ENCODE measurements at places on chromosomes 11 and 22.

DNA sequence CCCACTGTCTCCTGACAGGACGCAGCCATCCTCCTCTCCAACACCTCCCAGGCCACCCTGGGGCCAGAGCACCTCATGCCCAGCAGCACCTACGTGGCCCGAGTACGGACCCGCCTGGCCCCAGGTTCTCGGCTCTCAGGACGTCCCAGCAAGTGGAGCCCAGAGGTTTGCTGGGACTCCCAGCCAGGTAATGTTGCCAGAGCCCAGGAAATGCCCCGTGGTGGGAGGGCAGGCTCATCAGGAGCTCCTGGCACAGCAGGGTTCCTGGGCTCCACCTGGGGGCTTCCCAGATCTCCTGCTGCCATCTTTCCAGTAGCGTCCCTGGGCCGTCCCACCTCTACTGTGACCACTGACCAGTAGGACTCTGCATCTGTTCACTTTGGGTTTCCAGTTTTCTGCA lies 16.2 kb downstream of the CSF2RB start:
- no peak for DNase-seq

- DNase-seq, result no peak
Measured at GRCh38 chr11:75273411-75274391, 33.1 kb downstream of the TPBGL start.

DNA sequence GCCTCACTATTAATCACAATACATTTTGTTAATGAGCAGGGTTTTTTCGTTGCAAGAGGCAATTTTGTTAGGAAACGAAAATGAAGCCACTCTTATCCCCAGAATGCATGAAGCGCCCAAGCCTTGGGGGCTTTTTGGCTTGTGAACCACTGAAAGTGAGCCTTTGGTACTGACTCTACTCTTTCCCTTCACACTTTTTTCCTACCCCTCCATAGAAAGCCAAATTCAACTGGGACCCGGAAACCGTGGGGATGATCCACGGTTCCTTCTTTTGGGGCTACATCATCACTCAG lies 4.8 kb downstream of the SLC17A6 start:
- DNase-seq, result no peak

- DNase-seq, result no peak
Measured at GRCh38 chr11:120649316-120649715, 137.8 kb downstream of the GRIK4 start.

DNA sequence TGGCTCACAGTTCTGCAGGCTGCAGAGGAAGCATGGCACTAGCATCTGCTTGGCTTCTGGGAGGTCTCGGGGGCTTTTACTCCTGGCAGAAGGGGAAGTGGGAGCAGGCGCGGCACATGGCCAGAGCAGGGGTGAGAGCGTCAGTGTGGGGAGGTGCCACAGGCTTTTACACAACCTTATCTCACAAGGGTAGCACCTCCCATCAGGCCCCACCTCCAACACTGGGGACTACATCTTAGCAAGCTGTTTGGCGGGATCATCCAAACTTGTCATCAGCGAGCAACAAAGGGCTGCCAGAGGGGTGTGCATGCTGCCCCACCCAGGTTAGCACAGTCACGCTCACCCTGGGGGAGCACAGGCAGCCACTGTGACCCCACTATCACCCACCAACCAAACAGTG lies 18.9 kb upstream of the YPEL1 start:
- no peak for DNase-seq

DNA sequence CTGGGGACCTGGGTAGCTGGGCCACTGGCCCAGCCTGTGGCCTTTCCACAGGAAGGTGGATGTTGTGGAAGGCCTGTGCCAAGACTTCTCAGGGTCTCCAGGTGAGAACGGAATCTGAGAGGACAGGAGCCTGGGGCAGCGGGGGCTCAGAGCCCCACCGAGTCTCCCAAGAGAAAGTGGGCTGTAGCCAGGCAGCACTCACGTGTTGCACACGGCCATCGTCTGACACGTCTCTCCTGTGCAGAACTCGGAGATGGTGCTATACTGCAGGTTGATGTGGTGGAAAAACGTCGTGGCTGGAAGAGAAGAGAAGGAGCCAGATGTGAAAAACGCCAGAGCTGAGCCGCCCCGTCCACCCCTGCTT lies 6.4 kb downstream of the MOB2 start:
- DNase-seq, result no peak

DNA sequence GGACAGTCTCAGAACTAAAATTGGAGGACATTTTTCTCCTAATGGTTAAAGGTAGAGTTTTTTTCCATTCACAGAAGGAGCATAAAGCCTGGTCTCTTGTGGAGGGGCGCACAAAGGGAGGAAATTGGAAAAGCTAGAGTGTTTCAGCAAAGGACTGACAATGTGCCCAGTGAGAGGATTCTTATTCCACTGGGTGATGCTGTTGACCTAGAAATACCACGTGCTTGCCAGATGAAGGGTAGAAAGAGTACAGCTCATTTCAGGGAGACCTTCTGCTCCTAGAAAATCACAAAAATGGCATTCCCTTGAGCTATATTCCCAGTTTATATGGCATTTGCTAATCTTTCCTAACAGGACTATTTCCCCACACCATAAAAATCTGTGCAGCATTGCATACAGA lies 21.1 kb downstream of the MS4A6E start:
- no peak for DNase-seq

DNA sequence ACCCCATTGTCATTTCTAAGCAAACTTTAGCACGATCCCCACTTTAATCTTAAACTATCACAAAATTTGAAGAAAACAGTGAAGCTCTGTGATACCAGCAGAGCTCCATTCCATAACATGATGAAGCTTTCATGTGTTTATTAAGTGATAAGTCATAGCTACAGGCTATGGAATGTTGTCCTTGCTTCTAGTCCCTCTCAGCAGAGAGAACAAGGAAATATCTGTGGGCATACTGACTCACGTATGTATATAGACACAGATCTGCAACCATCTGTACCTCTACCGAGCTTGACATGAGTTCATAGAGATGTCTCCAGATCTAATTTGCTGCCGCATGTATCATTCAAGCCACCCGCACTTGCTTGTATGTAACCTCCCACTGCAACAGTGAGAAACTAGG lies 588.9 kb downstream of the ETS1 start:
- DNase-seq, result no peak

GRCh38 chr11:45154276-45154675 lies 7.8 kb downstream of the PRDM11 start:
- DNase-seq, result no peak

GRCh38 chr22:30486118-30486517 lies 14.3 kb upstream of the SEC14L3 start:
- no peak for DNase-seq

DNA sequence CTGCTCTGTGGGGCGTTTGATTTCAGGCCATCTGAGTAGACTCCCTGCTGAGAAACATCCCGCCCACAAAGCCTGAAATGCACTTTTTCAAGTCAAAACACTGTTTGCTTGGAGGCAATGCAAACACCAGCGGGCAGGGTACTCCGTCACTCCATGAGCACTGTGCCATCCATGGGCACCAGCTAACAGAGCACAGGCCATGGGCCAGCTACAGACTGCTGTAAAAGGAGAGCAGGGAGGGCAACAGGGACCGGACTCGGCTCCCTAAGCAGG lies 16.6 kb upstream of the EFCAB6 start:
- DNase-seq, result no peak

- DNase-seq, result no peak
Measured at GRCh38 chr11:91373497-91373896, 851.1 kb upstream of the FAT3 start.

DNA sequence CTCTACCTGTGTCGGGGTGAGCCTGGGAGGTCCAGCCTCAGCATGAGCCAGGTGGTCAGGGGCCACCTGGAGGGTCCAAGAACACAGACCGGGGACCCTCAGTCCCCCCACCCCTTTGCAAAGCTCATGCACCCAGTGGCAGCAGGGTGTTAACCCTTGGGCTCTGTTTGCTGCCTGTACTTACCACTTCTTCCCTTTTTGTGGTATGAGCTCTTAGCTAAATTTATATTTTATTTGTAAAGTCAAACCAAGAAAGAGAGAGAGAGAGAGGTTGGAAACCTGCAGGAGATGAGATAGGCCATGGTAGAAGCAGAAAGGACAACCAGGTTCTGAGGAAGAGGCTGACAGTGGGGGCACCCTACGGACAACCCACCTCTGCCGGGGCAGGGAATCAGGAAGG lies 29.9 kb downstream of the IL10RA start:
- DNase-seq, result no peak

GRCh38 chr11:30917859-30918478 lies 331.8 kb upstream of the MPPED2 start:
- DNase-seq, result peak; percentile 30

DNA sequence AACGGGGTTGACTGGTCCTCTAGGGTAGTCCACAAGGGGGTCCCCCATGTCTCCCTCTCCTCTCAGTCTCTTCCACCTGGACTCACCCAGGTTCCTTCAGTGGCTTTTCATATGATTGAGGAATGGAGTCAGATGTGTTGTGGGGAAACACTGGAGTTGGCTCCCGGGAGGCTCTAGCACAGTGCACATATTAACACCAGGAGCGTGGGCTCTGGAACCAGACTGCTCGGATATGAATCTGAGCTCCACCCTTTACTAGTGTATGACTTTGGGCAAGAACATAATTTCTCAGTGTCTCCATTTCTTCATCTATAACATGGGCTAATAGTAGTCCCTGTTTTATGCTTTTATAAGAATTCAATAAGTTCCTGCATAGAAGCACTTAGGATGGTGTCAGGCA lies 157.0 kb downstream of the GRIK4 start:
- no peak for DNase-seq

GRCh38 chr11:93694557-93694956 lies 33.1 kb downstream of the CEP295 start:
- no peak for DNase-seq

- DNase-seq, result no peak
Measured at GRCh38 chr11:77345621-77346020, 44.1 kb upstream of the GDPD4 start.

DNA sequence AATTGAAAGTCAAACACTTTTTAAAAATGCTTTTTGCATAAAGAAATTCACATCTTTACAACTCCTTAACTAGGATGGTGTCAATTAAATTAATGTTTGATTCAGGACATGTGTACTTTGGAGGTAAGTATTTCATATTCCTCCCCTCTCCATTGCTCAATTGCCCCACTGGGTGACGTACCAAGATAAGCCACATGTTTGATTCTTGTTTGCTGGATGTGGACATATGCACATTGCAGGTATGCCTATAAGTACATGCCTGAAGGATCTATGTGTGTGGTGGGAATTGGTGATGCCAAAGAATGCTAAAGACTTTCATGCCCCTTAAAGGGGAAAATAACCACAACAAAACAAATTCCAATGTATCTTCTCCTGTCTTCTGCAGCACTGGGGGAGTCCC lies 5.8 kb downstream of the CD44 start:
- no peak for DNase-seq

- DNase-seq, result no peak
Measured at GRCh38 chr22:19287889-19288288, 3.6 kb downstream of the CLTCL1 start.

DNA sequence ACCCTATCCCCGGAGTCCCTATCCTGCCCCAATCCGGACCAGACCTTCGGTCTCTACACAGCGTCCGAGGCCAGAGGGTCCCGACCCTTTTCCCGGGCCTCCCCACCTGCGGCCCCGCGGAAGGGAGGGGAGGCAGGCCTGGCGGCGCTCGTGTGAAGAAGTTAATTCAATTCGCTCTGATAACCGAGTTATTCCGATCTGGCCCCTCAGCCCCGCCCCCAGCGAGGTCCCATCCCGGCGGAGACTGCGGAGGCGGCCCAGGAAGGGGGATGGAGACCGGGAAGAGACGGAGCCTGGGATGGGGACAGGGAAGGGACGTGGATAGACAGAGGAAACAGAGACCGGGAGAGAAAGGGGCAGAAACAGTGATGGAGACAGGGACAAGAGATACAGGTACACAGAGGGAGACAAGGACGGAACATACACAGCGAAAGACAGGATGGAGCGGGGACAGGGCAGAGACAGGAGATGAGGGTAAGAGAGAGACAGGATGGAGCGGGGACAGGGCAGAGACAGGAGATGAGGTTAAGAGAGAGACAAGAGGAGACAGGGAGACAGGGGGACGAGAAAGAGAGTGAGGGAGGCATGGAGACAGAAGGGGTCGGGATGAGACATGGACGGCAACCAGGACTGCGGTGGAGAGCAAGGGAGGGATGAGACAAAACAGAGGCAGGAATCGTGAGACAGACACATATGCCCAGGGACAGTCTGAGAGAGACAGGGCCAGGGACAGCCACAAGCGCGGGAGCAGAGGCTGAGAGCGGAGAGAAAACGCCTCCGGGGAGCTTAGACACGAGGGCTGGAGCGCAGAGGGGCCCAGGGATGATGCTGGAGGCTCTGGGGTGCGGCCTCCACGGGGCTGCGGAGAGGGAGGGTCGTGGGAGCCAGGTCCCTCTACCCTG lies 636 bp upstream of the PHOX2A start:
- DNase-seq, result no peak

Data from NCI-H1417 treated with DMSO at 0.1 percent for 48 hours (cell line).